GM12891 (cell line): ENCODE measurements at places on chromosomes 4 and X.

DNA sequence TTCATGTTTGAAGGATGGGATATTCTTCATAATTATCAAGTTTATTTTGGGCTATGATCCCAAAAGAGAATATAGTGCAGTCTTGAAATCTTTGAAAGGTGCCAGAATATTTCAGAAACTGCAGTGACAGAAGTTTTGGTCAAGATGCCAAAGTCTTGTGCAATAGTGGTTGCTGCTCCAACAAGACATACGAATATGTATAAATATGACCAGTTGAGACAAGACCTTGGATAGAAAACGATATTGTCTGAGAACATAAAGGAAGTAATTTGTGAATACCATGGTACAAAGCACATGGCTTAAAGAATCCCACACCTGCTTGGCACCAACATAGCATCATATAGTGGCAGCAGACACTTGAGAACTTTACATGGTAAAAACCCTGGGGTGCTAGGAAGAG lies 48.6 kb upstream of the AMELX start:
- no peak for DNase-seq

GRCh38 chr4:154073107-154073822 lies 284.4 kb upstream of the SFRP2 start:
- no peak for DNase-seq

DNA sequence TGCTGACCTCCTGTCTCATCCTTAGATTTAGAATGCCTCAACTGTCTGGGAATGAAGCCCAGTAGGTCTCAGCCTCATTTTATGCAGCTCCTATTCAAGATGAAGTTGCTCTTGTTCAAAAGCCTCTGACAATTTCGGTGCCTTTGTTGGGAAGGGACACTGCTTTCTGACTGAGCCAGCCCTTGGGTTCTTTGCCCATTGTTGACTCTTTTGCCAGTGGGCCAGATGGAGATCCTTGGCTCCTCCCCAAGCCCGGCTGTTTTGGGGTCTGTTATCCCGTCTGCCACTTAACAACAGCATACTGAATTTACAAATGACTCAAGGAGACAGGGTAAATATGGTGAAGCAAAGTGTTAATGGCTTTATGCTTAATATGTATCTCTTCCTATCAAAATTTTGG lies 58.3 kb upstream of the PRKX start:
- DNase-seq, result no peak

- DNase-seq, result no peak
These were observed 12.5 kb downstream of the KLHL15 start for GRCh38 chrX:24014388-24015018.

- DNase-seq, result no peak
These were observed 17.1 kb downstream of the USP46 start for GRCh38 chr4:52641854-52642563.

DNA sequence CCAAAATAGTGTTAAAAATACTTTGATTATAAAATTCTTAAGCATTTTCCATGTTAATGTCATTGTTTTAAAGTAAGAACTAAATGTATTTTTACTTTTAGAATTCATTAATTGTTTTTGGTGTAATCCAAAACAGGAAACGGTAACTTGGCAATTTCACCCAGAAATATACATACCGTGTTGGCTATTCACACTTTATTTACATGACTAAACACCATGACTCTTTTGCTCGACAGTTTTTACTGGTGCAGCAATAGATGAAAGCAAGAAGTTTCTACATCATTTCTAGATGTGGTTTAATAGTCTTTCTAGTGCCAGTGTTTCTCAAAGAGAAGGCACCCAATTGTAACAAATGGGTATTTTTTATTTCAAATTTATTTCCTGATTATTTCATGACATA lies 25.6 kb upstream of the MAGEA1 start:
- no peak for DNase-seq

DNA sequence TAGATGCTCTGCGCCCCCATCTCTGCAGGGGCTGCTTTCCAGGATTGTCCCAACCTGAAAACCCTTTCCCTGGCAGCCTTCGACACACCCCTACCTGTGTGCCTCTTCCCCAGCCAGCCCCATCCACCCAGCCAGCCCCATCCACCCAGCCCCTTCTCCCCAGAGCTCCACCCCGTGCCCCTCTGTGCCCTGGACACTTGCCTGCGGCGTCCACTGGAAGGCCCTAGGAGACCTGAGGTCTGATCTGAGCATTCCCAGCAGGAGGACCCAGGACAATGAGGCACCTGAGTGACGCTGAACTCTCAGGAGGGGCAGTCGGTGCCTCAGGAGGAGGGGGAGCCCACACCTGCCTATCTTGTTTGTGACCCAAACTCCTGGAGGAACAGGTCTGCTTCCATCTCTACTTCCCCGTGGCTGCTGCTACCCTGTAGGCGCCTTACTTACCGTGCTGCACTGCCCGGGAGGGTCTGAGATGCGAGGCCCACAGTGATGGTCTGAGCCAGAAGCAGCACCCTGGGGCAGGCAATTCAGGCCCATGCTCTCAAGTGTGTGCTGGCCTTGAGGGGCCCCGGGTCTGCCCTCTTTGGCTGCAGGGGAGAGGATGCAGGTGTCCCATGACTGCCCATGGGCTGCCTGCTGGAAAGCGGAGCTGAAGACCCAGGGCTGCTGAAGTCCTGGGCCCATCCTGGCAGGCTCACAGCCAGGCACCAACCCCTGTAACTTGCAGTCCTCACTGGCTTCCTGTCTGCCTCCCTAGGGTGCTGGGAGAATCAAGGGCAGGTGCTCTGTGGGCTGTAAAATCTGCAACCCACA lies 4.9 kb downstream of the LRPAP1 start:
- no peak for DNase-seq

- no peak for DNase-seq
These were observed 18.8 kb upstream of the TBC1D8B start for GRCh38 chrX:106783716-106784115.
